ENCODE measurements at places on chromosomes 6 and 20.

DNA sequence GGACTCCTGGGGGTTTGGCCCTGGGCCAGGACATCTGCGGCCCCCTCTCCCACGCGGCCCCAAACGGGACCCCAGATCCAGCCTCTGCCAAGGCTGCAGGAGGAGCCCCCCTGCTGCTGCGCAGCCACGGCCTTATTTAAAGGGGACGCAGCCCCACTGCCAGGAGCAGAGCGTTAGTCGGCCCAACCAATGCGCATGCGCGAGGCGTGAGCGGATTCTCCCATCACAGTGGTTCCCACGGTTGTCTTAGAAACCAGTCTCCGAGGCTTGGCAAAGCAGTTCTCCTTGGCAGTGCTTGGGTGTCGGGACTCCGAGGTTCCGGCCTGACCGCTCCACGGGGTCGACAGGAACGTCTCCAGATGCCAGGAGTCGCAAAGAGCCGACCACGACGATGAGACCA, 288.3 kb upstream of the ZNF337 start:
- DNase-seq, result peak; percentile 76

DNA sequence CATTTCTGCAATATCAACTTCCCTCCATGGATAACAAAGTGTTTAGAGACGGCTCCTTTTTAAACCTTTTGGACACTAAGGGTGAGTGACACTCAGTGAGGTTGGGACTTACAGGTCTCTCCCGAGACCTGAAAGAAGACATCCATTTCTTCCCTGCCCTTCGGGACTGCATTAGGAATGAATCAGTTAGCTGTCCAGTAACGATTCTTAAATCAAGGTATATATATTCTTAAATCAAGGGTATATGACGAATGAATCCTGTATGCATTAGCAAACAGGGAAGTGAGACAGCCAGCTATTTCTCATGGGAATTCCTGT, 52.9 kb downstream of the EDN1 start:
- no peak for DNase-seq

- DNase-seq, result peak; percentile 46
These were observed 100.8 kb downstream of the MOXD1 start for GRCh38 chr6:132300323-132300949.

DNA sequence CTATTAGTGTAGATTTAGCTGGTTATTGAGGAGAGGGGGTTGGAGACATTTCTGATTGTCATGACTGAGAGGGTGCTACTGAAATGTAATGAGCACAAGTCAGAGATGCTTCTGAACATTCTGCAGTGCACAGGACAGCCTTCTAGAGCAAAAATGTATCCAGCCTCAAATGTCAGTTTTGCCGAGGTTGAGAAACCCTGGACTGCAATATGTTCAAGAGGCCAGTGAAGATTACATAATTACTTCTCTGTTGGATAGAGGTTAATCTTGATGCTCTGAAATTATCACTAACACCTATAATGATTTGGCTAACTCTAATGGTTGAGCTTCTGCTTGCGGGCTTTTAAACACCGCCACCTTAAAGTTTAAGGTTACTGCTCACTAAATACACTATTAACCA, 3.4 kb upstream of the DUSP22 start:
- no peak for DNase-seq

- no peak for DNase-seq
These were observed 119.6 kb upstream of the FOXO3 start for GRCh38 chr6:108441141-108441540.

GRCh38 chr20:52060794-52061714, 130.5 kb downstream of the ZFP64 start:
- no peak for DNase-seq

DNA sequence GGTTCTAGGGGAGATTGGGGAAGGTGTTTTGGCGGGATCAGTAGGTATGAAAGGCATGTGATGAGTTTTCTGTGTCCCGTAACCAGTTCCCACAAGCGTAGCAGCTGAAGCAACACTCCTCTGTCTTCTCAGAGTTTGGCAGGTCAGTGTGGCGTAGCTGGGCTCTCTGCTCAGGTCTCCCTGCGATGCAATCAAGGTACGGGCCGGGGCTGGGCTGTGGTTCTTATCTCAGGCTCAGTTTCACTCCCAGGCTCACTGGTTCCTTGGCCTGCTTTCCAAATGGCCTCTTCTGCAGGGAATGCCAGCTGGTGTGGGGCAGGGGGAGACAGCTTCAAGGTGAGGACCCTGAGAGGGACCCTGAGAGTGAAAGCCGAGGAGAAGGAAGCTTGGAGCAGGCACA, 280.7 kb downstream of the CDH4 start:
- no peak for DNase-seq

GRCh38 chr6:151096255-151096612, 143.5 kb upstream of the AKAP12 start:
- no peak for DNase-seq

GRCh38 chr6:52359403-52359802, 2.5 kb upstream of the PAQR8 start:
- no peak for DNase-seq

DNA sequence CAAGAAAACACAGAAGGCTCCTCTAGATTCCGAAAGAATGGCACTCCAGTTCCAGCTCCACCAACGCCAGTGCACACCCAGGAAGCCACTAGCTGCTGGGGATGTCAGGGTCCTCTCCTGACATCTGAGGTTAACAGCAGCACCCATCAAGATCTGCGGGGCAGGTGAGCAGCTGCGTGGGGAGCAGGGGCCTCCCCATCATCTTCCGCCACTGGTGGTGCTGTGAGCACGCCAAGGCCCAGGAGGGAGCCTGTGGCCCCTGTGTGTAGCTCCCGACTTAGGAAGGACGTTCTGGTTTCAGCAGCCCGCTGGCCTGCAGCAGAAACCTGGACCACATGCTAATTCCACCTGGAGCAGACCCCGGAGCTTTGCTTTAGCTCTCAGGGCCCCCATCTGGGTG, 386.2 kb downstream of the TAF4 start:
- no peak for DNase-seq

GRCh38 chr6:38322138-38322537, 317.6 kb downstream of the BTBD9 start:
- DNase-seq, result no peak

GRCh38 chr6:52328303-52328662, 33.7 kb upstream of the PAQR8 start:
- no peak for DNase-seq

Data from midbrain (tissue), 1 donor.